Mesangial cell (primary cell): ENCODE measurements at places on chromosomes 3 and 15. TPM values are rescaled to one million over a fixed set of nuclear protein-coding genes. Genes with fewer than 3 reads are reported as not detected.

Gene LRRC31
- total RNA-seq = not detected in 2 replicates

Gene TRIM59
- 15.0 and 46.3 TPM in 2 replicates for total RNA-seq

Gene RYR3
- total RNA-seq = under 0.01 and 1.0 TPM in 2 replicates

Gene ALDH1L1
- total RNA-seq = 0.25 and 0.49 TPM in 2 replicates

Gene PLSCR5
- not detected in 2 replicates for total RNA-seq

Gene DUOX1
- total RNA-seq = 0.51 TPM in 1 of 2 replicates, not detected in the other

Gene PPP2R3A
- 9.6 and 10.4 TPM in 2 replicates for total RNA-seq

Gene RNF123
- 21.0 and 38.0 TPM in 2 replicates for total RNA-seq

Gene SLC9C1
- total RNA-seq = not detected in 2 replicates

Gene CD200R1L
- total RNA-seq = not detected in 2 replicates

Gene EOMES
- not detected in 2 replicates for total RNA-seq

Gene TBC1D2B
- 23.3 and 35.1 TPM in 2 replicates for total RNA-seq

Gene C3orf20
- not detected in 2 replicates for total RNA-seq

Gene SEMA3G
- total RNA-seq = 0.25 TPM in 1 of 2 replicates, not detected in the other

Gene ABHD17C
- total RNA-seq = 4.2 and 7.1 TPM in 2 replicates

Gene C3orf80
- total RNA-seq = 0.33 TPM in 1 of 2 replicates, not detected in the other

Gene TMEM207
- total RNA-seq = not detected in 2 replicates

Gene CAPN3
- total RNA-seq = 0.65 and 1.9 TPM in 2 replicates

Gene GOLGA8S
- total RNA-seq = not detected in 2 replicates

Gene MYEF2
- 9.5 and 15.2 TPM in 2 replicates for total RNA-seq

Gene CPN2
- not detected in 2 replicates for total RNA-seq

Gene FBXL22
- total RNA-seq = 0.33 and 0.63 TPM in 2 replicates

Gene CRTAP
- 217 and 421 TPM in 2 replicates for total RNA-seq

Gene COX17
- total RNA-seq = 6.7 and 22.8 TPM in 2 replicates

Gene RASGRF1
- total RNA-seq = 0.16 and 0.38 TPM in 2 replicates

Gene SLC15A2
- total RNA-seq = 0.16 and 0.51 TPM in 2 replicates

Gene PP2D1
- total RNA-seq = not detected in 2 replicates

Gene CXCR6
- total RNA-seq = not detected in 2 replicates

Gene KLF15
- total RNA-seq = 0.33 and 0.38 TPM in 2 replicates

Gene SLC9A9
- total RNA-seq = 0.33 and 1.4 TPM in 2 replicates

Gene LMAN1L
- not detected in 2 replicates for total RNA-seq

Gene VPS13C
- 15.8 and 37.6 TPM in 2 replicates for total RNA-seq

Gene FOXB1
- total RNA-seq = not detected in 2 replicates

Gene RCCD1
- total RNA-seq = 12.9 and 18.5 TPM in 2 replicates

Gene FBXL2
- 10.4 and 22.8 TPM in 2 replicates for total RNA-seq

Gene IQCH
- total RNA-seq = 1.1 and 2.0 TPM in 2 replicates

Gene GNAT1
- total RNA-seq = not detected in 2 replicates

Gene ACTC1
- 0.65 TPM in 1 of 2 replicates, not detected in the other for total RNA-seq

Gene CPNE9
- total RNA-seq = not detected in 2 replicates

Gene CELSR3
- total RNA-seq = 1.1 and 3.8 TPM in 2 replicates

Gene HYKK
- total RNA-seq = 4.7 and 5.1 TPM in 2 replicates

Gene SLC12A1
- under 0.01 and 0.25 TPM in 2 replicates for total RNA-seq

Gene PRSS50
- 0.16 and 0.63 TPM in 2 replicates for total RNA-seq

Gene ERICH6
- total RNA-seq = not detected in 2 replicates

Gene TLR9
- total RNA-seq = not detected in 2 replicates

Gene MINAR1
- total RNA-seq = 0.49 and 0.63 TPM in 2 replicates

Gene DENND4A
- total RNA-seq = 4.7 and 7.1 TPM in 2 replicates

Gene TRH
- total RNA-seq = not detected in 2 replicates

Gene CCR4
- total RNA-seq = not detected in 2 replicates

Gene GOLGA8T
- total RNA-seq = not detected in 2 replicates

Gene ARNT2
- total RNA-seq = 7.0 and 17.0 TPM in 2 replicates

Gene KPNA1
- total RNA-seq = 27.1 and 29.4 TPM in 2 replicates

Gene CLDN18
- not detected in 2 replicates for total RNA-seq

Gene NDN
- 56.5 and 64.7 TPM in 2 replicates for total RNA-seq

Gene C15orf39
- total RNA-seq = 15.3 and 22.6 TPM in 2 replicates

Gene CEP70
- 7.9 and 9.5 TPM in 2 replicates for total RNA-seq

Gene CCR3
- total RNA-seq = not detected in 2 replicates

Gene IL17RE
- 1.1 and 4.6 TPM in 2 replicates for total RNA-seq

Gene SIDT1
- total RNA-seq = 0.13 TPM in 1 of 2 replicates, not detected in the other
